ENCODE measurements at places on chromosomes 13 and 19.

DNA sequence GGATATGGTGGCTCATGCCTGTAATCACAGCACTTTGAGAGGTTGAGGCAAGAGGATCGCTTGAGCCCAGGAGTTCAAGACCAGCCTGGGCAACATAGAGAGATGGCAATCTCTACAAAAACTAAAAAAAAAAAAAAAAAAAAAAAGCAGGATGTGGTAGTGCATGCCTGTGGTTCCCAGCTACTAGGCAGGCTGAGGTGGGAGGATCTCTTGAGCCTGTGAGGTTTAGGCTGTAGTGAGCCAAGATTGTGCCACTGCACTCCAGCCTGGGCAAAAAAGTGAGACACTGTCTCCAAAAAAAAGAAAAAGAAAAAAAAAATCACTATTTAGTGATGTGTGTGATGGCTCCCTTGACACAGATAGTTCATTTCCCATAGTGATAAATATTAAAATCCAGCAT is 365.0 kb upstream of the NBEA start:
- DNase-seq: no peak

GRCh38 chr13:27635266-27635665 is 13.6 kb downstream of the POLR1D start:
- no peak for DNase-seq

GRCh38 chr19:13430790-13431582 is 75.3 kb downstream of the CACNA1A start:
- DNase-seq: peak; percentile 52

DNA sequence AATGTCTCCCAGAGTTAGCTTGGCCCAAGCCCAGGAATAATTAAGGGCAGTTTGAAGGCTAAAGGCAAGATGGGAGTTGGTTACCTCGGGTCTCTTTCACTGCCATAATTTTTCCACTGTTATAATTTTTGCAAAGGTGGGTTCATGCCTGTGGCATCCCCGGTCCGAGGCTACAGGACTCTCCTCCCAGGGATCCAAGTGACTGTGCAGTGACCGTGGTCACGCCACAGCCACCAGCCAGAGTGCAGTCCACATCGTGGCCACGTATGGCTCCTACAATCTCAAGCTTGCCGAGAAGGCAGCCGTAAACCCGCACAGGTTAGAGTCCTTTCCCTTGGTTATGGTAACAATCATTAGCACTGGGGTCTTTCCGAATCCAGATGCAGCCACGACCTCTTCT is 36.8 kb downstream of the C13orf46 start:
- DNase-seq: no peak

GRCh38 chr19:46126086-46126580 is 1.6 kb upstream of the IGFL3 start:
- no peak for DNase-seq

DNA sequence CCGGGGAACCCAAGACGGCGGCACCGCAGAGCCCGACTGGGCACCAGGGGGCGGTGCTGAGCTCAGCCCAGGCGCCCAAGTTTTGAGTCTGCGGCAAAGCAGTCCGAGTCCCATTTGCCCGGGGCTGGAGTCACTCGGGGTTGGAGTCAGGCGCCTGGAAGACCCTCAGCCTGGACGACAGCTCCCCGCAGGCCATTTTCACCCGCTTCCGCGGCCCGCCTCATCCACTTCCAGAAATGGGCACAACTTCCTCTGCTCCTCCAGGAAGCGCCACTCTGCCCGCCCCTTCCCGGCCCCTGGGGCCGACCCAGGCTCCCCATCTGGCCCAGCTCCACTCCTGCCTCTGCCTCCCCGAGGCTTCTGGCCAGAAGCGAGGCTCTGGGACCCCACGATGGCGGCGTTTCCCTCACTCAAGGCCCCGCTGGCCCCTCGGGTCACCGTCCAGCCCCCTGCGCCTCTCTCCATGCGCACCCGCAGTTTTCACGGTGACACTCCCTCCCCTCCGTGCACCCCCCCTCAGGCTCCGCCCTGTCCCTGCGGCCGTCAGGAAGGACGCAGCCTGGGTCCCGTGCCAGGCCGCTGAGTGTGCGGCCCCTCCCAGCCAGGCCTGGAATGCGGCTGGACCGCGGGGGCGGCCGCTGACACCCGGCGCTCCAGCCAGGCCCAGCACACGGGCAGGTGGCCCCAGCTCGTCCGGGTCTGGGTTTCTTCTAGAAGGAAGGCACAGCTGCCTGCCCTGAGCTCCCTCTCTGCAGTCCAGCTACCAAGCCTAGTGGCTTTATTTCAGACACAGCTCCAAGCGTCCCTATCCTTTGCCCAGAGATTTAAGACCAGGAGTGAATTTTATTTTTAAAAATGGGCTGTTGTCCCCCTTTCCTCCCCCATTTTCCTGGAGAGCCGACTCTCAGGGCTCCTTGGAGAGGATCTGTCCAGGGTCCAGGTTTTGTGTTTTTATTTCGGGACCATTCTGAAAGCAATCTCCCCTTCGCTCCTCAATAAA is 4.7 kb downstream of the SERTAD1 start:
- peak; percentile 88 for DNase-seq

DNA sequence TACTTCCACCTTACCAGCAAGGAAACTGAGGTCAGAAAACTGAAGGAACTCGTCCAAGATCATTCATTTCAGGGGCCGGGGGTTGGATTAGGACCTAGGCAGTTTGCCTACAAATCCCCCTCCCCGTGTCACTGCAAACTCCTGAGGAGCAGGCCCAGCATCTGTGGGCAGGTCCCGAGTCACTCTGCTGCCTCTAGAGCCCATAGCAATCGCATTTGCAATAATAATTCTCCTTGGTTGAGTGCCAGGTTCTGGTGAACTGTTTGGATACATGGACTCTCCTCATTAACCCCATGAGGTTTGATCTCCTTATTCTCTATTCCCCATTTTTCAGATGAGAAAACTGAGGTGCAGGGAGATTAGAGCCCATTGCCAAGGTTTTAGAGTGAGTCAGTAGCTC is 903 bp downstream of the PIN1 start:
- DNase-seq: no peak

GRCh38 chr19:5935473-5936291 is 21.6 kb downstream of the CAPS start:
- DNase-seq: no peak

- peak; percentile 28 for DNase-seq
Measured at GRCh38 chr19:17323964-17324332, 10.7 kb downstream of the ANO8 start.
